Activated CD4-positive, alpha-beta T cell treated with anti-CD3 and anti-CD28 coated beads for 4 hours (primary cell): ENCODE measurements at places on chromosomes 3 and 15.

- no peak for DNase-seq
Measured at GRCh38 chr15:25900901-25901300, 37.8 kb upstream of the ATP10A start.

DNA sequence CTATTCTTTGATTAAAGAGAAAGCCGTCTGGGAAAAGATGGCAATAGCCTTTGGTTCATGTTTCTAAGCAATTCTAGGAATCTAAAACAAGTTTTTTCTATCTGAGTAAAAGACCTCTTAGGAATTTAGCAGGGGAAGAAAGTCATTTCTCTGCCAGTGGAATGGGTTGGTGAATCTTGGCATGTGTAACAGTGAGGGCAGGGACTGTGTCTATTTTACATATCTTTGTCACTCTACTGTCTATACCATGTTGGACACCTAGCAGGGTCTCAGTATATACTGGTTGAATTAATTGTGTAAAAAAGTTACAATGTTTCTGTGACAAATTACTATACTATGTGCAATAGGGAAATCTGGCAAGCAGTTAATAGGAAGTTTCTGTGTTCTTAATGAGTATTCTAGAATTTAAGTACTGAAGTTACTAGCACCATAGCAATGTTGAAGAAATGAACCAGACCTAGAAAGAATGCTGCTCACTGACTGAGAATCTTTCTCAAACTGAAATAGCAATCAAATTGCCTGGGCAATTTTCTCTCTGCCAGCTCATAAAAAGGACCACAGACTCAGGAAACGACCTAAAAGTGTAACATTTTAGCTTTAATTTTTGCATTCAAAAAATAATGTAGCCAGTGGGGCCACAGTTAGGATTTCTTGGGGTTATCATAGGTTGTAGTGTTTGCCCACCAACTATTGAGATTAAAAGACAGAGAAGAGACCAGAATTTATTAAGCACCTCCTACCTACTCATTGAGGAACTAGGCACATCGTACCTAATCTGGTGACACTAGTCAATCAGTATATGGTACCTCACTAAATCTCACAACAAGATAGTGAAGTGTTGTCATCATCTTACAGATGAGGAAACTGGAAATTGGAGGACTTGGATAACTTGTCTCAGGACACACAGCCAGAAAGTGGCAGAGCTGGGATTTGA lies 56.2 kb upstream of the LEKR1 start:
- DNase-seq = no peak

GRCh38 chr3:10411598-10412332 lies 90.9 kb upstream of the SEC13 start:
- DNase-seq = no peak

GRCh38 chr3:72763751-72764440 lies 84.3 kb downstream of the SHQ1 start:
- DNase-seq = no peak

DNA sequence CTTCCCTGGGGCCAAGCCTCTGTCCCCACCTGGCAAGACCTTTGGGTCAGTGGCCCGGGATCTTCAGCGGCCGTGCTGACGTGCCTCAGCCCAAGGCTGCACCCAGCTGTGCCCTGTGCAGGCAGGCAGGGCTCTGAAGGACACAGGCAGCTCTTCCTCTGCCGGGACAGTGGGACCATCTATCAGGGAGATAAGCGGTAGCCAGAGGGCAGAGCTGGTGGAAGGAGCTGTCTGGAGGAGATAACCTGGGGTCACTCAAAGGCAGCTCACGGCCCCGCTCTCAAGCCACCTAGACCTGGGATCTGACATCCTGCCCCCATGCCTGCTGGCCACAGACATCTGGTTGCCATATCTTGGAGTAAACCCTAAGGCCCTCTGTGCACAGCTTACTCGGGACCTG lies 27.3 kb downstream of the DUSP7 start:
- DNase-seq = no peak

DNA sequence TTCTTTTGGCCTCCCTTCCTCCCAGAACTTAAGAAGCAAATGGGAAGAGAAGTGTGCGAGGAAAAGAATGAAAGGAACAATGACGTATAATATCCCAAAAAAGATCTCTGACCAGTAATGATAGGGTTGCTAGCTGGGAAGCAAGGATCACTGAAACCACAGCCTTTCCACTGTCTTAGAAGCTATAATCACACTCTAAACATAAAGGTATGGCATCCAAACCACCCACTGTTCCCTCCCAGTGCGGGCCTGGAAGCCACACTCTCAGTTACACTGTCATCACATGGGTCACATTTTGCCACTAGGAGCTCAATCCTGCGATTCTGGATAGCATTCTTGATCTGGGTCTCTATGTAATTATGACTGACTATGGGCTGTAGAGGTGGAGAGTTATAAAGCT lies 131.6 kb upstream of the HACD2 start:
- DNase-seq = no peak

- DNase-seq = no peak
Measured at GRCh38 chr3:33597257-33597689, 120.8 kb downstream of the CLASP2 start.

- DNase-seq = no peak
Measured at GRCh38 chr3:42031808-42032480, 59.2 kb upstream of the TRAK1 start.

- DNase-seq = no peak
Measured at GRCh38 chr15:92884436-92885223, 15.5 kb upstream of the CHD2 start.

- no peak for DNase-seq
Measured at GRCh38 chr15:31148297-31149087, 47.0 kb upstream of the TRPM1 start.

DNA sequence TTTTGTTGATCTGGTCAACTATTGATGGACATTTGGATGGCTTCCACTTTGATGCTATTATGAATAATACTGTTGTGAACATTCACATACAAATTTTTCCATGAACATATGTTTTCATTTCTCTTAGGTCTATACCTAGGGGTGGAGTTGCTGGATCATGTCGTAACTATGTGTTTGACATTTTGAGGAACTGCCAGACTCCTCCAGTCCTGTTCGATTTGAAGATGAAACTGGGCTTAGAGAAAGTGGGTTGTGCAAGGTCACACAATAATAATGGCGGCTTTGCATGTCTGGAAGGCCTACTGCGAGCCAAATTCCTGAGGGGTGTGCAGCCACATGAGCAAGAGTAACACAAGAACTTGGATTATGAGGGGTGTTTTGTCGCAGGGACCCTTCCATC lies 2.6 kb downstream of the TSEN2 start:
- no peak for DNase-seq
